ENCODE measurements at places on chromosomes 4 and X. TPM values are rescaled to one million over a fixed set of nuclear protein-coding genes. Genes with fewer than 3 reads are reported as not detected.
A peak's percentile ranks its signal among the peaks of the same experiment; 100 is the strongest.

- H3K27ac ChIP-seq, result no peak overlapping the region
- DNase-seq, result peak; percentile 73
- H3K4me3 ChIP-seq, result peak overlapping the region; percentile 71
- H3K27me3 ChIP-seq, result peaks cover 80% of the 10 kb centered on the region
Measured at GRCh38 chr4:48490680-48491513, 845 bp downstream of the ZAR1 start.

GRCh38 chr4:54855191-54855854 lies 197.6 kb downstream of the KIT start:
- no peak overlapping the region for H3K27ac ChIP-seq
- no peak for DNase-seq

- no peaks in the 10 kb centered on the region for H3K36me3 ChIP-seq
- DNase-seq, result no peak
- H3K27me3 ChIP-seq, result no peaks in the 10 kb centered on the region
- H3K4me1 ChIP-seq, result no peaks in the 10 kb centered on the region
Measured at GRCh38 chr4:167688660-167689142, 403.6 kb upstream of the ANXA10 start.

GRCh38 chr4:113302051-113302450 lies 252.6 kb downstream of the ANK2 start:
- H3K36me3 ChIP-seq, result no peaks in the 10 kb centered on the region
- peaks cover 18% of the 10 kb centered on the region for H3K4me1 ChIP-seq
- H3K27ac ChIP-seq, result no peak overlapping the region
- no peaks in the 10 kb centered on the region for H3K27me3 ChIP-seq

- DNase-seq, result no peak
- H3K27ac ChIP-seq, result no peak overlapping the region
- H3K27me3 ChIP-seq, result peaks cover 13% of the 10 kb centered on the region
- no peaks in the 10 kb centered on the region for H3K36me3 ChIP-seq
- peaks cover 15% of the 10 kb centered on the region for H3K4me1 ChIP-seq
- H3K4me3 ChIP-seq, result no peak overlapping the region
Measured at GRCh38 chrX:444305-444704, 57.6 kb upstream of the PPP2R3B start.

The PCDH10 gene
- total RNA-seq, result 4.0 TPM

The TAPT1 gene
- total RNA-seq, result 10.4 TPM
